ENCODE measurements at places on chromosomes 11 and 22. TPM values are rescaled to one million over a fixed set of nuclear protein-coding genes. Genes with fewer than 3 reads are reported as not detected.

DNA sequence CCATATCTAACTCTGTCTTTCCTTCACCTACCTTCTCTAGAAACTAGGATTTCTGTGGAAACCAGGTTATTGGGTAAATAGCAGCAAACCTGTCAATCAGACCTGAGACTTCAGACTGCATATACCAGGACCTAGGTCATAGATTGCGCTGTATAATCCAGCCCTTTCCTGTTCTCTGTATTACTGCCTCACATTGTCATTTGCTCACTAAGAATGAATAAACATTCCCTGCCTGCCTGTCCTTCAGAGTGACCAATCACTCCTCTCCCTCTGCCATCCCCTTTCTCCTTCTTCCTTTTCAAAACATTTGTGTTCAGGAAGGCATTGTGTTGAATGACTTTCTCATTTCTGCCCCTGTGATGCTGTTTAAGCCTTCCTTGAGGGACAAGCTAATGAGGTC lies 14.1 kb upstream of the FZD4 start:
- DNase-seq = no peak

DNA sequence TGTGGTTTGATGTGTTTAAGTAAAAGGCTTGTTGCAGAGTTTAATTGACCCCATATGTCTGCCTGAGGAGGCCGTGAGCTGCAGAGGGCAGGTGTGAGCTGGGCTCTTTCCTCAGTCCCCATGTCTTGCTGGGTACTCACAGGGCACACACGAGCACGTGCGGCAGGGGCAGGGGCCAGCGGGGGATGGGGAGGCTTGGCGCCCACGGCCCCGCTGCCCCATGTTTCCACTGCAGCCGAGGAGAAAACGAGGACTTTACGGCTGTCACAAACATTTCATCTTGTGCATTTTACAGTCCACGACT lies 24.7 kb upstream of the CCDC188 start:
- no peak for DNase-seq

DNA sequence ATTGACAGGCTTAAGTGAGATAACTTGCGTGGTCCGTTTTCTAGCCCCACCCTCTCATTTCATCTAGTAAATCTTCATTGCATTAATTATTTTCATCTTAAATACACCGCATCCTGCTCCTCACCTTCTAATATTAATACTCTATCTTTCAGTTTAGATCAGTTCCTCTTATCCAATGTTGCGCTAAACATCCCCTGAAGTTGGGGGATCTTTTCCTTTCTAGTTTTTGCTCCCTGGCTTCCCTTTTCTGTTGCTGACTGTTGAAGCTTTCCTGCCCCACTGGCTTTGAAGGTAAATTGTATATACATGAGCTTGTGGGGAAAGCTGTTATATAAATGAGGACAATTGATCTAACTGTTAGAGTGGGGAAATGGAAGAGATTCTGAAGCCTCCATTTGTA lies 7.2 kb downstream of the CAT start:
- no peak for DNase-seq

DNA sequence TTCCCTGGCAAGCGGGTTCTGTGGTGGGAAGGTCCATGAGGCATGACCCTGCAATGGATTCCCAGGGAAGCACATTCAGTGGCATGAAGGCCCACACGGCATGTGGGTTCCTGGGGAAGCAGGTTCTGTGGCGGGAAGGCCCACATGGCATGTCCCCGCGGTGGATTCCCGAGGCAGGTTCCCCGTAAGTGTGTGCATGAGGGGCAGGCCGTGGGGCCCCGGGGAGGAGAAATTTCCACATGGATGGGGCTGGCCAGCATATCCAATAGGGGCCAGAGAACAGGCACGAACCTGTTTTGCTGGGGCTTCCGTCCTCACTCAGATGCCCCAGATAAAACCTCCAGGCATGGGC lies 83.7 kb downstream of the PHF21B start:
- DNase-seq = no peak

DNA sequence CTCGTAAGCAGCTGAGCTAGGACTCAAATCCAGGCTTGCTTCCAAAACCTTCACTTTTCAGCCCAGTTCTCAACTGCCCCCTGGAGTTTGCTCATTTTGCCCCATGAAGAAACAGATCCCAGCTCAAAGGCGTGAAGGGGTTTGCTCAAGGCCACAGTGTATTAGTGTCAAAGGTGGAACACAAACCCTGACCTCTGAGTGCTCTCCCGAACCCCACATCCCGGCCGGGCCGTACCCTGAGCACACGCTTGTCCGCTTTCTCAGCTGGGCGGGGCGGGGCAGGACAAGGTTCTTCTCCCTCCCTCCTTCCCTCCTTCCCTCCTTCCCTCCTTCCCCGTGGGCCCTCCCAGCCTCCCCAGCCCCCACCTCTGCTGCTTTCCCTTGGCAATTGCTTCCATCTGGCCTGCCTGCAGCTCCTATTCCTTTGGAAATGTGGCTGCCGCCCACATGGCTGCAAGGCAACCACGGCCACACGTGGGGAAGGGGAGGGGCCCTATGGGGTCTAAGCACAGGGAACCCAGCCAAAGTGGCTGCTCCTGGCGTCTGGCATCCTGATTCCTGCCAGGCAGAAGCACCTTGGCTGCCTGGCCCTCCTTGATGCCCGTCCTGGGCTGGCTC lies 4.1 kb downstream of the ST3GAL4 start:
- DNase-seq = peak; percentile 13

DNA sequence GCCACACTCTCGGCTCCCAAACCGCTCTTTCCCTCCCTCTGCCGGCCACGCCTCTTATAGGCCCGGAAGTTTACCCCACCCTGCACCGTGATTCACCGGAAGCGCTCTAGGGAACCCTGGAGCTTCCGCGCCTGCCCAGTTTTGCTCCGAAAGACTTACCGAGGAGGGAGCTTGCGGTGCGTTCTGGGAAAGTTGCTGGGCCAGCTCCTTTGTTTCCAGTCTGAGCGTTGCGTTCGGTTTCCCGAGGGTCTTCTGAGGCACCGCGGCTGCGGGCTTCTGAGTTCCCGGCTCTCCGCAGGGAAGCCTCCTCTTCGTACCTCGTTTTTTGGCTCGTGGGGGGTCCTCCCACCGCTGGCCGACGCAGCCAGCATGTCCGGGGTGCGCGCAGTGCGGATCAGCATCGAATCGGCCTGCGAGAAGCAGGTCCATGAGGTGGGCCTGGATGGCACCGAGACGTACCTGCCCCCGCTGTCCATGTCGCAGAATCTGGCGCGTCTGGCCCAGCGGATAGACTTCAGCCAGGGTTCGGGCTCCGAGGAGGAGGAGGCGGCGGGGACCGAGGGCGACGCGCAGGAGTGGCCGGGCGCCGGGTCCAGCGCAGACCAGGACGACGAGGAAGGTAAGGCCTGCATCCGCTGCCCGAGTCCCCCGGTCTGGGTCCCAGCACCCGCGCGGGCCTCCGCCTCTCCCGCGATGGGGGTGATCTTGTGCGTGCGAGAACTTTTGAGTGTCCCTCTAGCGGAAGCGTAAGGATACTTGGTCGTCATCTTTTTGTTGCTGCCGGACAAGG lies at the start of gene MED17:
MED17 (plus strand) TSS at position 138 of the 790 bp plus-strand sequence; CDS start at position 370, 232 bp downstream.
- DNase-seq = peak; percentile 92

DNA sequence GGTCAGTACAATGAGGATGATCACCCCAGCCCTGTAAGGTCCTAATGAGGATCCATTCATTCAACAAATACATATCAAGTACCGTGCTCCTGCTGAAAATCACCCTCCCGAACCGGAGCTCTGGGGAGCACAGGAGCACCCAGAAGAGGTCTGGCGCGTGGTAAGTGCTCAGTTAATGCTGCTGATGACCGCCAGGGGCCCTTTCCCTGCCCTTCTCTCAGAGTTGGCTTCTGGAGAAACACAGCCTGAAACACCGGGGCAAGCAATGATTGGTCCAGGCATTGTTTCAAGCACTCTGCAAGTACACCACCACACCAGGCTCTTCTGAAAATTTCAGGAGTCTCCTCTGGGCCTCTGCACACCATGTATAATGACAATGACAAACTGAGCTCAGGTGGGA lies 3.8 kb upstream of the CCDC86 start:
- DNase-seq = no peak

Gene HBB
- not detected for total RNA-seq

DNA sequence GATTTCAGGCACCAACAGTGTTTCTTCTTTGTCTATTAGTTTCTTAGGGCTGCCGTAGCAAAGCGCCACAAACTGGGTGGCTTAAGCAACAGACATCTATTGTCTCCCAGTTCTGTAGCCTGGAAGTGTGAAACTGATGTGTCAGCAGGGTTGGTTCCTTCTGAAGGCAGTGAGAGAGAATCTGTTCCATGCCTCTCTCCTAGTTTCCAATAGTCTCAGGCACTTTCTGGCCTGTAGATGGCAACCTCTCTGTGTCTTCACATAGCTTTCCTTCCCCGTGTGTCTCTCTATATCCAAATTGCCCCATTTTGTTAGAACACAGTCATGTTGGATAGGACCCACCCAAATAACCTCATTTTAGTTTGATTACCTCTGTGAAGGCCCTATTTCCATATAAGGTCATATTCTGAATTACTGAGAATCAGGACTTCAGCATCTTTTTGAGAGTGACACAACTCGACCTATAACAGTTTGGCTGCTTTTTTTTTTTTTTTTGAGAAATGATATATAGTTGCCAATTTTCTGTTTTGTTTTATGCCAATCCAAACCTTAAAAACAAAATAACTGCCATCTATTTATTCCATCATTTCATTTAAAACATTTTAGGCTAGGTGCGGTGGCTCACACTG lies 108.2 kb downstream of the SLC36A4 start:
- DNase-seq = no peak

DNA sequence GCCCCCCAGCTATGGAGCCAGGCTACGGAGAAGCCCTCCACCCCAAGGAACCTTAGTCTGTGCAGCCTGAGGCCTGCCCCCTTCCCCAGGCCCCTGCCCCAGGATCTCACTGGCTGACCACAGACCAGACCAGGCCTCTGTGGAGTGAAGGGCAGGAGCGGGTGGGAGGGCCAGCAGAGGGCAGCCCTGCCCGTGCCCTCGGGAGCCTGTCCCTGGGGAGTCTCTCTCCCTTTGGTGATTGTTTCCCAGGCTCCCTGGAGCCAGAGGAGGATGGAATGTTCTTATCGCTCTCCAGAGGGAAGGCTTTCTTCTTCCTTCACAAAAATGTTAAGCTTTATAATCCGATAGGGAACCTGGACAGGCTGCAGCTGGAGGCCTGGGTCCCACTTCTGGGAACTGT lies 455.3 kb downstream of the SOX6 start:
- no peak for DNase-seq

Gene APOL4
- 1.5 TPM for total RNA-seq

DNA sequence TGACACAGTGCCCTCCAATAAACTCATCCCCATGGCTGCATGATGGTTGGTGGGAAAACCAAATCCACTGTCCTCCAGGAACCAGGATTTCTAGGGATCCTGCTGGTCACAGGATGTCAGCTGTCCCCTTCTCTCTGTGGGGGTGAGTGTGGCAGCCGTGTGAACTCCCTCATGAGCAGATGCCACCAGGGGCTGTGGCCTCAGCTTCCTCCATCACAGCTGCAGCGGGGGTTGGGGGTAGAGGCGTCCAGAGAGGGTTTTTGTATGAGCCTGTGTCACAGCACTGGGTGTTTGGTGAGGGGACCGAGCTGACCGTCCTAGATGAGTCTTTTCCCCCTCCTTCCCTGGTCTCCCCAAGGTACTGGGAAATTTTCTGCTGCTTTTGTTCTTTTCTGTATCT lies 26.4 kb downstream of the IGLL5 start:
- no peak for DNase-seq

Gene IL18BP
- 16.5 TPM for total RNA-seq

Gene SMC1B
- total RNA-seq = 0.14 TPM

Measured in natural killer cell treated with Interleukin-12 subunit alpha and Interleukin-12 subunit beta and Interleukin-15 and Interleukin-18, amount 100 ng/mL, for 72 hours (primary cell).